ENCODE measurements at places on chromosomes 1 and 21.
A peak's percentile ranks its signal among the peaks of the same experiment; 100 is the strongest.

- DNase-seq: no peak
Measured at GRCh38 chr1:38614861-38615260, 244.7 kb downstream of the RRAGC start.

DNA sequence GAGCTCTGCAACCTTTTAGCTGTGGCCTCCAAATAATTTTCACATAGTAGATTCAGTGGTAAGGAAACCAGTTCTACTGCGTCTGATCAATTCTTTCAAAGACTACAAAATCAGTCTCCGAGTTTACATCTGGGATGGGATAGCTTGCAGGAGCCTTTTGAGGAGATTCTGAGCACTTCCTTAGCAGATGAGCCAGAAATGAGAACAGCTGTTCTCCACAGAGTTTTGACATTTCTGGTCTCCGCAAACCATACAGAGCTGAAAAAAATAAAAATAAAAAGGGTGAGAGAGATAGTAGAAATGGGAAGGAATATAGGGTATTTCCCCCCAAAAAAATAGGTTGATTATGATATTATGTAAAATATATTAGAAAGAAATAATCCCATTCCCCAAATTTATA, 119.3 kb downstream of the LYPLAL1 start:
- DNase-seq: no peak

DNA sequence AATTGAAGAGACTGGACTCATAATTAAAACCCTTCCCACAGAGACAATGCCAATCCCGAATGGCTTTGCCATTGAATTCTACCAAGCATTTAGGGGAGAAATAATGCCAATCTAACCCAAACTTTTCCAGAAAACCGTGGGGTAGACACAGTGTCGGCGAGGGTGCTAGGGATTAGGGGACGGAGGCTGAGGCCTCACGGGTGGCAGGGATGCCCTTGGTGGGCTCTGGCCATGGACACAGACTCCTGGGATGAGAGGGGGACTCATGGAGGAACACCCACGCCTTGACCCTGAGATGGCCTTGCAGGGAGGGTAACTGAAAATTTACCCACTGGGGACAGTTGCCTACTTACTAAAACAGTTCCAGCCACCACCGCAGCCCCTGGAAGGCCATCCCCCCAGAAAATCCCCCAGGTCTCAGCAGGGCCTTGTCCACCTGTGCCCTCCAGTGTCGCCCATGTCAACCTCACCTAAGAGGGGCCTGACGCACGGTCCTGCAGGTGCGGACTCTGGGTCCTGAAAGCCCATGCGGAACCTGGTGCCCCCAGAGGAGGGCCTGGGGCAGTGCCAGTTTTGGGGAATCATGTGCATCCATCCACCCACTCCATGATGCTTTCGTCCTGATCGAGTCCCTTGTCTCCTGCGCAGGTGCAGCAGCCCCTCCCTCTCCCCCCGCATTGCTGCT, 1.9 kb downstream of the KRTAP10-5 start:
- no peak for DNase-seq

DNA sequence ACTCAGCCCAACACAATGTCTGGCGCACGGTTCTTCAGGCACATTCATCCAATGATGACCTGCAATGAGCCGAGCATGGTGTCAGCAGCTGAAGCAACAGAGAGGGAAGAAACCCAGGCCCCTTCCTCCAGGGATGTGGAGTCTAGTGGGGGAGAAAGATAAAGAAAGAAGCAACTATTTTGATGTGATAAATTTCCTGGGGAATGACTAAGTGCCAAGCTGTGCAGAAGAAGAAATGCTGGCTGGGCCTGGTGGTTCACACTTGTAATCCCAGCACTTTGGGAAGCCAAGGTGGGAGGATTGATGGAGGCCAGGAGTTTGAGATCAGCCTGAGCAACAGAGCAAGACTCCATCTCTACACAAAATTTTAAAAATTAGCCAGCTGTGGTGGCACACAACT, 561.8 kb downstream of the KIF26B start:
- DNase-seq: no peak

GRCh38 chr1:152007047-152007446, 13.4 kb upstream of the S100A10 start:
- DNase-seq: no peak

DNA sequence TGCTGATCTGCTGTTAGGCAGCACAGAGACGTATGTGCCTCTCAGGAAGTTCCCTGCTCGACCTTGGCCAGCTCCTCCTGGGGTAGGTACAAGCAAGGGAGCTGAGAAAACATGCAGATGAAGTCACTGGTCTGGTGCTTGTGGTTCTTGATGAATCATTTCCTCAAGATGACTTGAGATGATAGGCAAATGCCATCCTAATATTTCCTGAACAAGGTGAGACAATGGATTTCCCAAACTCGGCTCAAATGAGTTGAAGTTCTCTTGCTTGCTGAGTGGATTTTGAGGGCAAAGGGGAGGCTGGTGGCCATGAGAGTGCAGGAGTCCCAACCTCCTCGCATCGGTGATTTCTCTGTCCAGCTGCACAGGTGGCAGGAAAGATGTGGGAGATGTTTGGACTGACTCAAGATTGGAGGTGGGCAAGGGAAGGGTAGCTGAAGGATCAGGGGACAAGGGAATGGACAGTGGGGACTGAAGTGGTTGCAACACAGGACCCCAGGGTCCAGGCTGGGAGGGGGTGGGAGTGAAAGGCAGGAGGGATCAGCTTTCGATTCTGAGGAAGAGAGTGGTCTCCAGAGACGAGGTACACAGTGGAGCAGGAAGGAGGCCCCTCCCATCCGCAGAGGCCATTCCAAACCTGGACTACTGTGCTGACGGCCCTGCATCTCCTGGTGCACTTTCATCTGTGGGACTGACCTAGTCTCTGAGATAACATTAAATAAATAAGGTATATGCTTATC, 63.9 kb downstream of the CAPN2 start:
- peak; percentile 78 for DNase-seq

- no peak for DNase-seq
Measured at GRCh38 chr1:199685369-199685768, 342.1 kb upstream of the NR5A2 start.

DNA sequence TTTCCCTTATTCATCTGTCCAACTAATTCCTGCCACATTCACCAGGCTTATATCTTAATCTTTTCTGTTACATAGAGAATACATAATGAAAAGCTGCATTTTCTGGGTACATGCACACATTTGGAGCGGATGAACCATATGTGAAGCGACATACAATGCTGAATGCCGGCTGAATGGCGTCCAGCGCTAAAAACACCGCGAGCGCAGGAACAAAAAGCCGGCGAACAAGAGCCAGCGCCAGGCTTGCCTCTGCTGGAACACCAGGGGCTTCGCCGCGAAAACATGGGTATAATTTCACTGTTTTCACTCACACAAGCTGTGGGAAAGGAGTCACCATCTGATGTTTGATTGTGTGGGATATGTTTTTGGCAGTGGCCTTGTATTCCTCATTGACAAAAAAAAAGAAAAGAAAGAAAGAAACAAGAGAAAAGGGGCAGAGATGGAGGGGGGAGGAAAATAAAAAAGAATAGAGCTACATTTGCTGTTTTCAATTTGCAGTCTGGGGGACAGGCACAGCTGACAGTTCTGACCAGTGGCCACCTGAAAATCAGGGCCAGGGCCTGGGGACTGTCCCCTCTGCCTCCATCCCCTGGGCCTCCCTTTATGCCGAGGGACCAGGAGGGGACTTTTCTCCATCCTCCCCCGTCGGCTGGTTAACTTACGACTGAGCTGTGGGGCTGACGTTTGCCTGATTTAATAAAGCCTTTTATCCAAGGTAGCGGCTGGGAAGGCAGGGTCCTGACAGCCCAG, 70.2 kb upstream of the OLIG2 start:
- DNase-seq: no peak

GRCh38 chr1:25684216-25684965, 67.8 kb downstream of the MAN1C1 start:
- DNase-seq: no peak

- DNase-seq: peak; percentile 23
Measured at GRCh38 chr1:212512816-212513559, 80.3 kb downstream of the NENF start.

GRCh38 chr1:210448297-210448892, 119.7 kb downstream of the HHAT start:
- DNase-seq: peak; percentile 45

- DNase-seq: no peak
Measured at GRCh38 chr1:157197906-157198435, 59.8 kb upstream of the ETV3 start.

- no peak for DNase-seq
Measured at GRCh38 chr1:43067233-43067745, 104.8 kb downstream of the EBNA1BP2 start.

DNA sequence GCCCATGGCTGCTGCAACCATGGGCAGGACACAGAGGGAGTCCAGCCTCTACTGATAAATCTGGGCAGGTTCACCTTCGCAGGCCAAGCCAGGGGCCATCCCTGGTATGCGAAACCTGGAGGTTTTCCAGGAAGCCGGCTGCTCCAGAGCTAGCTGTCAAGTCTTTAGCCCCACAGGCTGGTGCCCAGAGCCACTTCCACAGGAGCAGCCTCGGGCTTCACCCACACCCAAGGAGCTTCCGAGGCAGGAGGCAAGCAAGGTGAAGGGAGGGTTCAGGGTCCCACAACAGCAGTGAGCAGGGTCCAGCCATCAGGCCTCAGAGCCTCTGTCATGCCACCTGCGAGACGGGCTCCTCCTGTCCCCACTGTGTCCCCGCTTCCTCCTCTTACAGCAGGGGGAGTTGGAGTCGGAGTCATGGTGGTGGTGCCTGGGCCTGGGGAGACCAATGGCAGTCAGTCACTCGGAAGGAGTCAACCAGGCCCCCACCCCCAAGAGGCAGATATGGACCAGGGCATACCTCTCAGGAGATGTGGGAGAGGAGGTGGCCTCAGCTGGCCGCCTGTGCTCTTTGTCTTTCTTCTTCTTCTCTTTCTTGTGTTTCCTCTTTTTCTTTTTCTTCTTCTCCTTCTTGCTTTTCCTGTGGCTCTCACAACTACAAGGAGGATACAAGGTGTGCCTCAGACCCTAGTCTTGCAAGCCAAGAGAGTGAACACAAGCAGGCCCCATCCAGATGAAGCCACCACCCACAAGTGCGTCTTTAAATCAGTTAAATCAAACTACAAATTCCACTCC, 2.1 kb downstream of the C1orf35 start:
- no peak for DNase-seq

DNA sequence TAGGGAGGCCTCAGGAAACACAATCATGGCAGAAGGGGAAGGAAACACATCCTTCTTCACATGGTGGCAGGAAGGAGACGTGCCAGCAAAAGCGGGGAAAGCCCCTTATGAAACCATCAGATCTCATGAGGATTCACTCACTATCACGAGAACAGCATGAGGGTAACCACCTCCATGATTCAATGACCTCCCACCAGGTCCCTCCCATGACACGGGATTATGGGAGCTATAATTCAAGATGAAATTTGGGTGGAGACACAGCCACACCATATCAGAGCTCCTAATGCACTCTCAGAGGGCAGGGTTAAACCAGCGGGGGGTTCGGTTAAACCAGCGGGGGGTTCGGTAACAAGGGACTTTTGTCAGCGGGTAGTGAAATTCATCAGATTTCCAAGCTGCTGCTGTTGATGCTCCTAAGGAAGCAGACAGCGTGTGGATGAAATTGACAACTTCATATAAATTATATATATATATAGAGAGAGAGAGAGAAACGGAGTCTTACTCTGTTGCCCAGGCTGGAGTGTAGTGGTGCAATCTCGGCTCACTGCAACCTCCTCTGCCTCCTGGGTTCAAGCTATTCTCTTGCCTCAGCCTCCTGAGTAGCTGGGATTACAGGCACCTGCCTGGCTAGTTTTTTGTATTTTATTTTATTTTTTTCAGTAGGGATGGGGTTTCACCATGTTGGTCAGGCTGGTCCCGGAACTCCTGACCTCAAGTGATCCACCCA, 4.2 kb downstream of the CSTB start:
- DNase-seq: no peak

- no peak for DNase-seq
Measured at GRCh38 chr1:117834416-117834815, 95.0 kb downstream of the GDAP2 start.

- no peak for DNase-seq
Measured at GRCh38 chr1:69595486-69595885, 27.8 kb downstream of the LRRC7 start.

- no peak for DNase-seq
Measured at GRCh38 chr1:182608845-182609610, 4.8 kb upstream of the RGS16 start.

DNA sequence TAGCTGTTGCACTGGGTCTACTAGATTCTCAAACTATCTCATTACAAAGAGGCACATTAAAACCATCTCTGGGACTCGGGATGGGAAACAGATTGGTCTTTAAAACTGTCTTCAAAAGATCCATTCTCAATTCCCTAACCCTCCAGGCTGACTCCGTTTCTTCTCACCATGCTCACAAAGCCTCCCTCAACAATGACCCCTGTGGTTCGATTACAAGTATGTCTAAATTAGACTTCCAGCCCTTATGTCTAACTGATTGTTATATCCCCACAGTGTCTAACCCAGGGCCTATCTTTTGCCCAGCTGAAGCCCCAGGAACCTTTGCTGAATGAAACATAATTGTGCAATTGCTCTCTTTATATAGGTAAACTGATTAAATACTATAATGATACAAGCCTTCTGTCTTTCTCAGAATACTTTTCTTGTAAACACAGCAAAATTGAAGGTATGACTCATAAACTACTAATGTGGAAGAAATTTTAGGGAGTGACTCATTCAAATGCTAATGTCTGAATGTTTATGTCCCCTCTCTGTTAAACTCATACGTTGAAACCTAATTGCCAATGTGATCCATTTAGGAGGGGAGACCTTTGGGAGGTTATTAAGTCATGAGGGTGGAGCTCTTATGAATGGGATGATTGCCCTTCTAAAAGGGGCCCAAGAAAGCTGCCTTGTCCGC, 65.6 kb upstream of the DAB1 start:
- DNase-seq: no peak

- DNase-seq: no peak
Measured at GRCh38 chr21:15531986-15532385, 197.8 kb upstream of the USP25 start.

DNA sequence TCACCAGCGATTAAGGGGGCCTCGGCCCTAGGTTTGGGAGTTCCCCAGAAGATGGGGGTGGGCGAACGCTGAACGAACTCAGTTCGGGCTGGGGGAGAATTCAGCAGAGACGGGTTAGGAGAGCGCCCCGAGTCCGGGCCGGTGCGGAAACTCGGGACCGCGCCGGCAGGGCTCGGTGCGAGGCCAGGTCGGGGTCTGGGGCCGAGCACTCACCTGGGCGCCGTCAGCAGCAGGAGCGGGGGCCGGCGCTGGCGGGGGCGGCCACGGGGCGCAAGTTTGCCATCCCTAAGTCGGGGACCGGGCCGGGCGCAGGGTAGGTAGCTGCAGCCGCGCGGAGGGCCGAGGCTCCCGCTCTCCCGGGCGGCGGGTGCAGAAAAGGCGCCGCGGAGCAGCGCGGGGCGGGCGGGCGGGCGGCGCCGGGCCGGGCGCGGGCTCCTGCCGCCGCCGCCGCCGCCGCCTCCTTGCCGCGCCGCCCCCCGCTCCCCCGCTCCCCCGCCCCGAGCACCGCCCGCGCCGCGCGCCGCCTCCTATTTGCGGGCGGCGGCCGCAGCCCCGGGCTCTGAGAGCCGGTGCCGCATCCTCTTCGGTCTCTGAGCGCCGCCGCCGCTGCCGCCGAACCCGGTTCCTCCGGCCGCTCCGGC, 349 bp downstream of the ADGRB2 start:
- DNase-seq: no peak

GRCh38 chr1:204996981-204997380, 46.0 kb upstream of the CNTN2 start:
- no peak for DNase-seq

GRCh38 chr1:245880754-245881403, 626.2 kb downstream of the SMYD3 start:
- DNase-seq: no peak

GRCh38 chr1:188043536-188044245, 1214.9 kb downstream of the PLA2G4A start:
- DNase-seq: no peak

- no peak for DNase-seq
Measured at GRCh38 chr1:64472805-64473204, 2.9 kb downstream of the CACHD1 start.
